Left hindlimb (tissue), 1 donor: ENCODE measurements at places on chromosomes 1 and 21.

- no peak for DNase-seq
These were observed 13.8 kb downstream of the MIER1 start for GRCh38 chr1:66938613-66939012.

DNA sequence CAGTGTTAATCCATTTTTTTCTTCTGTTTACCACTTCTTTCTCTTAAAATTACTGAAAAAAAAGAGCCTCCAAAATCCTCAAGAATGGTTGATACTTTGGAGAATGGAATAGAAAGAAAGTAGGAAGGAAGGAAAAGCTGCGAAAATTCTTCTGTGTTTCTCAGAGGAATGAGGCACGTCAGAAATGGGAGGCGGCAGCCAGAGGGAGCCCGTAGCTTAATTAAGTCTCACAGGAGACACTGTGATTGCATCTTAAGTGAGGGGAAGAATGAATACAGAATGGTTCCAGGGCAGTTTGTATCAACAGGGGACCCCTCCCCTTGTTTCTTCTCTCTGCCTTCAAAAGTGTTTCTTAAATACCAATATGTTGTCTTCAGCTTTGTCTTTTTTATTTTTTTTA lies 1099.5 kb downstream of the PLA2G4A start:
- peak; percentile 28 for DNase-seq

DNA sequence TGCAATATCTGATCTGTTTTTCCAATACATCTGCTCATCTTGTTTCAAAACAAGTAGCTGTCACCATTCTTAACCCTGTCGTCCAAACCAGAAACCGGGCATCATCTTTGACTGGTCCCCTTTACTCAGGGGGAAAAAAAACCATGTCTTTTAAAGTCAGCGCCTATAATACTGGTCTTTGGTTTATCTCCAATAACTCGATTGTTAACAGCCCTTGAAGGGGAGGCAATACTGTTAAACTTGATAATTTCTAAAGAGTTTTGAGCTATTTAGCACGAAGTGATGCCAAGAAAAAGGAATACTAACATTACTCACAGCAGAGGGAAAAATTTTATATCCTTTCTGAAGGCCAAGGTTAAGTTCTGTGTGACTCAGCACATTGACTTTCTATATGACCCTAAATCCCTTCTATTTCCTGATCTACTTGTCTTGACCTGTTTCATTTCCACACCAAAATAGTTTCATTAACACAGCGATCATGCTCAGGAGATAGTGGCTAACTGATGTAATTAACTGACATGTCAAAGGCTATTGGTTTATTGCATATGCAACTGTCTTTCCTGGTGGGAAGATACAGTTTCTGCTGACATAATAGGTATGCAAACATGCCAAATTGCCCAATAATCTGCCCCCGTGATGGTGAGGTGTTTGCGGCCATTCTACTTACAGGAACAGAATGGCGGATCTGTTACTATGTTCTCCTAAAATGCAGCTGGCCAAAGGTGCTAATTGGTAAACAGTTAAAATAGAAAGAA lies 59.1 kb downstream of the NFIA start:
- no peak for DNase-seq

DNA sequence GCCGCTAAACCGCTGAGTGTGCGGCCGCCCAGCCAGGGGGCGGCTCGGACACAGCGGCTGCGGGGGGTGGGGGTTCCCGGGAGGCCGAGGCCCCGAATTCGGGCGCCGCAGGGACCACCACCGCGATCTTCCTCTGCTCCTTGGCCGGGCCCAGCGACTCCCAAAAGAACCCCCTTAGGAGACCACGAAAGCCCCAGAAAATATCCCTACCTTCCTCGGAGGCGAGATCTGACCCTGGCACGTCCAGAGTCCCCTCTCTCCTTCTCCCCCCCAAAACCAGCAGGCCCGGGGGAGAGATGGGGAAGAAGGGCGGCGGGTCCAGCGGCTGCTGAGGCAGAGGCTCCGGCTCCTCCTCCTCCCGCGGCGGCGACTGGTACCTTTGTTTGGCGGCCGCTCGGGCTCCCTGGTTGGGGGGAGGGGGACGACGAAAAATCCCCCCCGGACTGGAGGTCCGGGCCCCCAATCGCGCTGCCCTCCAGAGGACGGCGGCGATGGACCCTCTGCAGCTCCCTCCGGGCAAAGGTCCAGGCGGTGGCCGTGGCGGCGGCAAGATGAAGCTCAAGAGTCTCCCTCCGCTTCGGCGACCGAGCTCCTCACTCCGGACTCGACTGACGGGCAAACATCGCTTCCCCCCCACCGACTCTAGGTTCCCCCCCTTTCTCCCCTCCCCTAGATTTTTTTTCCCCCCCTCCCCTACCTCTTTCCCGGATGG lies at the start of gene ARID4B:
TSS of gene ARID4B (minus strand) at position 621 of the 712 bp plus-strand sequence. CDS start 1,260 bp downstream, outside the sequence.
- peak; percentile 49 for DNase-seq

DNA sequence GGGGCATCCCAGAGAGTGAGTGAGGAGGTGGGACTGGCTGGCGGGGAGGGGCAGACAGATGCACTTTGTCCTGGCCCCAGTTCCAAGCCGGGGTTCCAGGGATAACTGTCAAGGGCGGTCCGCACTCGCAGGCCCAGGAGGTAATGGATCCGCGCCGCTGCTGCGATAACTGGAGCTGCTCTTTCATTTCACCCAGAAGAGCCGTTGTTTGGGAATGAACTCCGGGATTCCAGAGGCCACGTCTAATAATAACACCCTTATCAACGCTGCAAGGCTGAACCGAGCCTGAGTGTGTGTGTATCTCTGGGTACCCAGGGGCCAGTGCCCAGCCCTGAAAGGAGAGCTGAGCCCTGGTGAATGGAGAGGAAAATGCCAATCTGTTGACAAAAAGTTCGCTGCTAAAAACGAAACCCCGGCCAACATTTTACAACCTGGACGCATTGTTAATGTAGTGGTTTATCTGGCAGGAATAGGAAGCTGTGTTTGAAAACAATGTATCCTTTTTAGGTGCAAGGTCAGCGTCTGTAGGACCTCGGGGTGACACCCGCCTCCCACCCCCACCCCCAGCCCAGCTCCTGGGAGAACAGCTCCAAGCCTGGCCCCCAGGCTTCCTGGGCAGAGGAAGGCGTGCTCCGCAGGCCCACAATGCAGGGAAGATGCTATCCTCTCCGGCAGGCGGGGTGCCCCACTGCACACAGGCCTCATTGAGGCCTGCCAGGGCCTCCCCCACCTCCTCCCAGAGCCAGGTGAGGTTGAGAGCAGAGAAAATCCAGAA lies 119.7 kb downstream of the PROX1 start:
- no peak for DNase-seq

- DNase-seq: no peak
These were observed 14.4 kb upstream of the BARHL2 start for GRCh38 chr1:90731382-90732050.
